Head of caudate nucleus (tissue), 42 donors: ENCODE measurements at places on chromosomes 6 and 20.

DNA sequence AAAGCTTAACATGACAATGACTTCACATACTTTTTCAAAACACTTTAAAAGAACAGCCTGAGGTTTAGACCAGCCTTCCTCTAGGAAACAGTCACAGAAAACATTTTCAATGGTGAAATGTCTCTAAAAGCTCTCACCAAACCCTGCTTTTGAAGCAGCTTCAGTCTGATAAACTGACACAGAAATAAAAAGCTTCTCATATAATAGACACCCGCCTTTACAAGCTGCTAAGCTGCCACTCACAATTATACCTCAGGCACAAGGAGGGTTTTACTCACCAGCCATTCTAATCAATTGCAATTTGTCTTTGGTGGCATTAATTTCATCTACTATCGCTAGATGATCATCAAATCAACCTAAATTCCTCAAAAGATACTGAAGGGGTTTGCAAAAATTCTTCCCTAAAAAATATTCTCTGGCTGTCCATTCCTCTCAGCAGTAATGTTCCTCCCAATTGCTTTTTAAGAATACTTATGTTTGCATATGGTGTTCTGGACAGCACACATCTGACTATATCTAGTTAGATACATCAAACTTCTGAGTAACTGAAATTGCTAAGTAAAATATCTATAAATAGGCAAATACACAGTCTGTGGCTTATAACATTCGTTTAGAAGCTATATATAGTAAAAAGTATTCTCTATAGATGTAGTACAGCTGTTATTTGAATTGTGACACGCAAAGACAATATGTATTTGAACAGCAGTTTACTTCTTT lies 29.4 kb downstream of the KIF13A start:
- DNase-seq = no peak

DNA sequence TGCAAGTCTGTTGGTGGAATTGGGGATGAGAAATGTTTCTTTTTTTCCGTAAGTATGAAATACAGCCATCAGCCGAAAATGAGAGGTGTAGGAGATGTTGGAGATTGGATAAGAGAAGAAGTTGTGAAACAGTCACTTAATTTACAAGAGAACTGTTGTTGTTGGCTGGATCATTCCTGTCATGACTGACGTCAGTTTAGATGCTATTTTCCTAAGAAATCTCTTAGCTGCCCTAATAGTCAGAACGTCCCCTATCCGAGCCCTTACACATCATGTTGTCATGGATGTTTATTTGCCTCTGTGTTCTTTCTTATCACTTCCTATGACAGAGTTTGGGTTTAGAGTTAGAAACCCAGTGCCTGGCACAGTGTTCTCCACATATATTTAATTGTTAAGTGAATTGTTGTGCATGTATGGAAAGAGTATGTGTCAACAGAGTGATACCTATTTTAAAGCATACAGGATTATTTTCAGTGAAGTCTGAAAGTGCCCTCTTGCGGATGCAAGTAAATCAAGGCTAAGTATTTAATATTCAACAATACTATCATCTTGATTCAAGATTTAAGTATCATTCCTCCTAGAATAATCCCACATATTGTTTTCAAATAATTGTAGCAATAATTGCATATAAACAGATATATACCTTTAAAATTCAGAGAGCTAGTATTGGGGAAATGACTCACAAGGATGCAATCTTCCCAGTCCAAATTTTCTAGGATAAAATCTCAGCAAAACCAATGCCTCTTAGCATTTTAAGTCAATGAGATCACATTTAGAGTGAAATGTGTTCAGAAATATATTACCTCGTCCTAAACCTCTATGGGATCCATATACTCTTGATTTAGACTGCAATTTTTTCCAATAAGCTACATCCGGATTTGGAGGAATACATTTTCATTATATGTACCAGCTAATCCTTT lies 309.9 kb upstream of the NOX3 start:
- no peak for DNase-seq

- no peak for DNase-seq
These were observed 55.1 kb upstream of the ISM1 start for GRCh38 chr20:13166011-13166410.

DNA sequence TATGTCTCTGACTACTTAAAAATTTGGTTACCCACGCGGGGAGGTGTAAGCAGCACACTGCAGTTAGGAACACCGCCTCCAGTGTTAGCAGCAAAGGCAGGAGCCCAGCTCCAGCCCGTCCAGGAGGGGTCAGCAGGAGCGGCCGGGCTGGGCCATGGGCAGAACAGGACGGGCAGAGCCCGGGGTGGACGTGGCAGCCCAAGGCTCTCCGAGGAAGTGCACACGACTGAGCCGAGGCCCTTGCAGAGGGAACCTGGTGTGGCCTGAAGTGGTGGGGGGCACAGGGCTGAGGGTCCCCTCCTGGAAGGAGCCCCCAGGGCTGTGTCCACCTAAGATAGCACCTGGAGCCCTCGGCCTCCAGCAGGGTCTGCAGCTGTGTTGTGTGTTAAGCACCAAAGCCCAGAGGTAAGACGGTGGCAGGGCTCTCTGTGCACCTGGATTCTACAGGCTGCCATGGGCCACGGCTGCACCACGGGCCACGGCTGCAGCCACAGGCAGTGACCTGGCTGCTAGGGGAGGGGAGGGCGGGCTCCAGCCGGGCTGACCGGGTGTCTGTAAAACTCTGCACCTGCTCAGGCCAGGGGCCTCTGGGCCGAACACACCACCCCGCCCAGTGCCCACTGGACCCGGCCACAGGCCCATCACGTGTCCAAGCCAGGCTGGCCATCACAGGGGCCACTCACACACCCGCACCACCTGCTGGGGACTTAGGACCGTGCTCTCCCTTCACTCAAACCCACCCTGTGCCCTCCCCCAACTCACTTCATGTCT lies 6.6 kb downstream of the SLC2A4RG start:
- DNase-seq = no peak

GRCh38 chr6:163862701-163863100 lies 448.2 kb downstream of the QKI start:
- DNase-seq = no peak

DNA sequence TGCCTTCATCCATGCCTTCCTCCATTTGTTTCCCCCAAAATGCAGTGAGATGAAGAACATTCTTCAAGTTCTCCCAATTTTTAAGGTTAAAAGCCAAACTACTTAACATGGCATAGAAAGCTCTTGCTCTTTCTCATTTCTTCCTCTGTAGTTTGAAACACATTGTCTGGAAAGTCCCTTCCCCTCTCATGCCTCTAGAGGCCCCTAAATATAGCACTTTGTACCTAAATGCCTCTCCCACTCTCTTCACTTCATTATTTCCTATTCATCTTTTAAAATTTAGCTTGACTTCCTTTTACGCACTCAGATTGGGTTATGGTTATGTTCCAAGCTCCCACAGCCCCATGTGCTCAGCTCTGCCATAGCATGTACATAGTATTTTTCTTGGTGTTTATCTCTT lies 389.3 kb downstream of the HDGFL1 start:
- DNase-seq = no peak
